Esophagus squamous epithelium (tissue), 5 donors: ENCODE measurements at places on chromosomes 7 and 10. TPM values are rescaled to one million over a fixed set of nuclear protein-coding genes. Genes with fewer than 3 reads are reported as not detected.

The GRID2IP gene
- total RNA-seq, result not detected

GRCh38 chr7:88191911-88192310 is 27.9 kb downstream of the SRI start:
- no peak overlapping the region for H3K4me3 ChIP-seq
- DNase-seq, result no peak
- no peaks in the 10 kb centered on the region for H3K27me3 ChIP-seq
- H3K36me3 ChIP-seq, result no peaks in the 10 kb centered on the region
- no peak overlapping the region for H3K27ac ChIP-seq

DNA sequence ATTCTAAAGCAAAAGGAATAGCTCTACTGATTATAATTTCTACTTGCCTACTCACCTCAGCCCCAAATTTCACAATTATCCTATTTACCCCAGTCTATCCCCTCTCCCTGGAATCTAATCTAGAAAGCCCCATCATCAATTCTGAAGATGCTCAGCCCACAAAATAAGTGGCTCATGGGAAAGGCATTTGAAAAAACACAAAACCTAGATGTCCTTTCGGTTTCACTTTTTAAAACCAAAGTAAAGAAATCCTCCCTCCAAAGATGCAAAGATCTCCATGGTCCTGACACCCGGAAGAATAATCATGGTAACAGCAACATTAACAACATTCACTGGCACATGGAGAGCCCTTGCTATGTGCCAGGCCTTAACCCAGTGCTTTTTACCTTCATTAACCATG is 224.8 kb downstream of the FGFR2 start:
- DNase-seq, result no peak
- no peaks in the 10 kb centered on the region for H3K27me3 ChIP-seq
- no peak overlapping the region for H3K27ac ChIP-seq
- H3K4me1 ChIP-seq, result no peaks in the 10 kb centered on the region
- no peak overlapping the region for H3K4me3 ChIP-seq
- H3K36me3 ChIP-seq, result no peaks in the 10 kb centered on the region

The PTPRN2 gene
- total RNA-seq, result 2.7 TPM
